ENCODE measurements at places on chromosomes 6 and 20.

- no peak for DNase-seq
Observed at GRCh38 chr20:62096421-62097380, 25.6 kb upstream of the LSM14B start.

DNA sequence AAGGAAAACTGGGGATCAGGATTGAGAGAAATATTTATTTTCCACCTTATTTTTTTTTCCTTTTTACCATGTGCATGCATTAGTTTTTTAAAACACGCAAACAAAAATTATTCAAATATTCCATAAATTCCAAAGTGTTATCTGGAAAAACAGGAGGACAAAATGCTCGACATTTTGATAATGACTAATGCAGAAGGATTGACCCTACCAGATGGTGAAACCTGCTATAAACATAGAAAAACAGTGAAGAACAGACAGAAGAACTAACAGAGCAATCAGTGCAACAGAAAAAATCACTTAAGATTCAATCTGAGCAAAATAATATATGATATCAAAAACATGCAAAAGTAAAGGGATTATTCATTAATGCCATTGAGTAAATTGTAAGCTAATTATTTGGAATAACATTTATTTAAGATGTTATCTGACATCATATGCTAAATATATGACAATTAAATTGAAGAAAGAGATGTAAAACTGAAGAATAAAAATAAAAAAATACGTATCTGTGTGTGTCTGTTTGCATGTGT, 218.4 kb downstream of the LMBRD1 start:
- DNase-seq, result no peak

GRCh38 chr20:40986774-40987173, 41.8 kb upstream of the TOP1 start:
- DNase-seq, result no peak

DNA sequence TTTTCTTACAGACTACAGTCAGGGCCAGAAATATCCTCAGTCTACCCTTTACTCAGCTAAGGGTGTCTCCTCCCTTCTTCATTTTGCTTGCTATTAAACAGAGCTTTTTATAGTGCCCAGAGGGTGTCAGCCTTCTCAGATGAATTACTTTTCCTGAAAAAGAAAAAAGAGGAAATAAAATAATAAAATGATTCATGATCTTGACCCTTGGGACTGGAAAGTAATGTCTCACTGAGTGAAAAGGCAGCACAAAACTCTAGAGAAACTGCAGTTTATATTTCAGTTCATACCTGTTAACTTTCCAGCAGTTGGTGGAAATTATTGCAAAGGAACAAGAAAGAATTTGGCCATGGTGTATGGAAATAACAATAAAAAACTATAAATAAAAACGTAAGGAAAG, 170.6 kb downstream of the IBTK start:
- DNase-seq, result no peak

DNA sequence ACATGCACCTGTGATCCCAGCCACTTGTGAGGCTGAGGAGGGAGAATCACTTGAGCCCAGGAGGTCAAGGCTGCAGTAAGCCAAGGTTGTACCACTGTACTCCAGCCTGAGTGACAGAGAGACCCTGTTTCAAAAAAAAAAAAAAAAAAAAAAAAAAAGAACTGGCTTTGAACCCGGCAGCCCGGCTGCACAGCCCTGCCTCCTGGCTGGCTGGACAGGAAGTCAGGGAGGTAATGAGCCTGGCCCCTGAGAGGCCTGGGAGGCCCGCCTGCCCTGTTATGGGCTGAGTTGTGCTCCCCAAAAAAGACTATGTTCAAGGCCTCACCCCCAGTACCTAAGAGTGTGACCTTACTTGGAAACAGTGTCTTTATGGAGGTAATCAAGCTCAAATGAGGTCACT, 65.6 kb downstream of the ABHD12 start:
- no peak for DNase-seq

GRCh38 chr6:150465610-150466009, 96.8 kb downstream of the IYD start:
- no peak for DNase-seq

DNA sequence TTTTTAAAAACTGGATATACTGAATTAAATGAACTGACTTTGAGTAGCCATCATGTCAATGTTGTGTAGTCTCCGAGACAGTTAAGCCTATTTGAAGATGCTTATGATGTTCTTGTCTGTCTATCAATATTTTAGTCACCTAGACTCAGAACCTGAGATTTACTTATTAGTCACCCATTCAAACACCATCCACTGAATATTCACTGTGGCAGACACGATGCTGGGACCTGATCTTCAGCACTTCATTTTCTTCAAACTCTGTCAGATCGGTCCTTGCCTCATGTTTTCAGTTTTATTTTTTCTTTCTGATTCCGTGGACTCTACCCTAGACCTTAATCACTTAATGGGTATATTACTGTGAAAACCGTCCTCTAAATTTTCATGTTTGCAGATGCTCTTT, 123.7 kb upstream of the MCHR2 start:
- DNase-seq, result no peak

GRCh38 chr6:25279748-25280343, 672 bp downstream of the CARMIL1 start:
- peak; percentile 16 for DNase-seq

GRCh38 chr6:7770111-7770510, 44.2 kb downstream of the BMP6 start:
- DNase-seq, result no peak

DNA sequence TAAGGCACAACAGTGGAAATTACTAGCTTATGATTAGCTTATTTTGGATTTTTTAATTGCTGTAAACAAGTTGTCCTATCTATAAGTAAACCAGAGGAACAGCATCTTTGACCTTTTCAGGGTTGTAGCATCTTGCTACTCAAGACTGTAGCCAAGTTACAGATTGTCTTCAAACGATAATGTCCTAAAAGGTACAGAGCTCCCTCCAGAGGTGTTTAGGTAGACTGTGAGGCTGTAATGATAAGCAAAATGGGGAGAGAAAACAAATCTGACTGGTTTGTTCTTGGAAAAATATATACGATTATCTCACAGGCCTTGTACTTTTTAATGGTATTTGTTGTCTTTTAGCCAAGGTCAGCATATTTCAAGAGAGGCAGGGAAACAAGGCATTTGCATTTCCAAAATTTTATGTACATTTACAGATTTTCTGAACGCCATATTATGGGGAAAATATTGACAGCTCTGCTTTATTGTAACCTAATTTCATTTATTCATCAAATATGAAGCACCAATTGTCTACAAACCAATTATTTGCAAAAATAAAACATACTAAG, 273.4 kb downstream of the MEI4 start:
- DNase-seq, result no peak

GRCh38 chr6:114364301-114364700, 21.5 kb upstream of the HS3ST5 start:
- no peak for DNase-seq

GRCh38 chr6:5389086-5389745, 127.9 kb downstream of the FARS2 start:
- DNase-seq, result no peak

DNA sequence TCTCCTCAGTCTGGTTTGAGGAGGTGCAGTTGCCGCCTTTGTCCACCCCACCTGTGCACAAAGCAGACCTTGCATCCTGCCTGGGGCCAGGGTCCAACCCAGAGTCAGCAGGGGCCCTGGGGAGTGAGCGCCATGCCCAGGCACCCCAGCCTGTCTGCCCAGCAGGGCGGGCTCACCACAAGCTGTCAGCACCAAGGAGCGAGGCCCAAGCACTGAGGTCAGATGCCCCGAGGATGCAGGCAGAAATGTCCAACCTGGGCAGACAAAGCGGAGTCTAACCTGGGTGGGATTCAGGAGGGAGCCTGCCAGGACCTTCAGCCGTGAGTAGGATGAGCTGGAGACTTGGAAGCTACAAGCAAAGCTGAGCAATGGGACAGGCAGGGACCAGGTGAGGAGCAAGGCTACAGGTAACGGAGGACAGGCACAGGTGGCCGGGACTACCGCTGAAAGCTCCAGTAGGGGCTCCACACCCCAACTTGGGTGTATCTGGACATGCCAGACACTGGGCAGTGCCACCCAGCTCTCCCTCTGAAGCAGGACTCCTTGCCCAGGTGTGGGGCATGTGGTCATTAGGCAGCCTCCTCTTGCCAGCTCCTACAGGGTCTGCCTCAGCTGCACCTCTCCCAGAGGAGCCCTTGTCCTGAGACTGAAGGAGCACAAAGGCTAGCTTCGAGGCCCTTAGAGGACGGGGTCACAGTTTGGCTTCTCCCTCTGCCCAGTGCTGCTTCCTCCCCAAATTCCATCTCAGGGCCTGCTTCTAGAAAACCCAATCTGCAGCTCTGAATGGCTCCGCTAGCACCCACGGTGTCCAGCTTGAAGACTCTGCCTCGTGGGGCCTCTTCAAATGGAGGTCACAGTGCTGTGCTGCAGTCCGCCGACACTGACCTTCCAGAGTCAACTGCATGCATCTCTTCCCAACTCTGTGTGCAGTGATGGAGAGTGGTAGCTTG, 210.6 kb upstream of the CDYL start:
- DNase-seq, result no peak

GRCh38 chr6:121594053-121594452, 158.6 kb downstream of the GJA1 start:
- no peak for DNase-seq

DNA sequence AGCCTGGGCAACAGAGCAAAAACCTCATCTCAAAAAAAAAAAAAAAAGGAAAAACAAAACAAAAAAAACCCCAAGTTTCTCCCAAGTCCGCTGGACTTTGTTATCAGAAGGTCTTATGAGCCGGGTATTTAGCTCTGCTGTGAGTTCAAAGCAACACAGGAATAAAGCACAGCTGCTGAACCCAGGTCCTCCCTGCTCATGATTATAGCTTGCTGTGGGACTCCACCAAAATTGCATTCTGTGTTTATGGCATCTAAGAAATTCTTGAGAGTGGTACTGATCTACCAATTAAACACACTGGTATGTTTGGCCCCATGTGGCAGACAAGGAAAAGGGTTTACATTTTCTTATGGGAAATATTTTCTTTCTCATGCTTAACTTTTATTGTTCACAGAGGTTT, 93.6 kb upstream of the NEDD9 start:
- no peak for DNase-seq

GRCh38 chr6:34522761-34523160, 33.4 kb downstream of the SPDEF start:
- no peak for DNase-seq

DNA sequence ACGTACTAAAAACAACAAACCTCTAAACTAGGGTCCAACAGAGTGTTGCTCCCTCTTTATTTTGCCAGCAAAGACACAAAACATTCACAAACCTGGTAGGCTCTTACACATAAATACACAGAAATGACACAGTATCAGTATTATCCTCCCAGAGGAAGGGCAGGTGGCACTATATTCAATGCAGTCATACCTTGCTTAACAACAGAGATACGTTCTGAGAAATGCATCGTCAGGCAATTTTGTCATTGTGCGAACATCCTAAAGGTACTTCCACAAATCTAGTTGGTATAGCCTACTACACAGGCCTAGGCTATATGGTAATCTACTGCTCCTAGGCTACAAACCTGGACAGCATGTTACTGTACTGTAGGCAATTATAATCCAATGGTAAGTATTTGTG, 9.6 kb downstream of the ZBTB2 start:
- no peak for DNase-seq

- DNase-seq, result no peak
Observed at GRCh38 chr6:101000341-101000740, 119.2 kb upstream of the ASCC3 start.

DNA sequence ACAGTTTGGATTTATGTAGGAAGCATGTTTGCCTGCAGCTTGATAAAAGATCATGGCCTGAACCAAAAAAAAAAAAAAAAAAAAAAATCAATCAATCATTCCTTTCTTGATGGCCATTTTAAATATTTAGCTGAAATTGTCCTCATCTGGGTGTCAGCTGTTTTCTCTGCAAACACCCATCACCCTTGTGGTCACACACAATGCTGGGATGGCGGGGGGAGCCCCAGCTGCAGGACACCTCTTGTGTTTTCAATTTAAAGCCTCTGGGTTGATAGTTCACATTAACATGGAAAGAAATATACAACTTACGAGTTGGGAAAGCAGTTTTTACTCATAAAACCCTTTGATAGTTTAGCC, 160.4 kb downstream of the ZFP64 start:
- no peak for DNase-seq

GRCh38 chr20:57813509-57814269, 103.9 kb upstream of the PMEPA1 start:
- DNase-seq, result no peak

DNA sequence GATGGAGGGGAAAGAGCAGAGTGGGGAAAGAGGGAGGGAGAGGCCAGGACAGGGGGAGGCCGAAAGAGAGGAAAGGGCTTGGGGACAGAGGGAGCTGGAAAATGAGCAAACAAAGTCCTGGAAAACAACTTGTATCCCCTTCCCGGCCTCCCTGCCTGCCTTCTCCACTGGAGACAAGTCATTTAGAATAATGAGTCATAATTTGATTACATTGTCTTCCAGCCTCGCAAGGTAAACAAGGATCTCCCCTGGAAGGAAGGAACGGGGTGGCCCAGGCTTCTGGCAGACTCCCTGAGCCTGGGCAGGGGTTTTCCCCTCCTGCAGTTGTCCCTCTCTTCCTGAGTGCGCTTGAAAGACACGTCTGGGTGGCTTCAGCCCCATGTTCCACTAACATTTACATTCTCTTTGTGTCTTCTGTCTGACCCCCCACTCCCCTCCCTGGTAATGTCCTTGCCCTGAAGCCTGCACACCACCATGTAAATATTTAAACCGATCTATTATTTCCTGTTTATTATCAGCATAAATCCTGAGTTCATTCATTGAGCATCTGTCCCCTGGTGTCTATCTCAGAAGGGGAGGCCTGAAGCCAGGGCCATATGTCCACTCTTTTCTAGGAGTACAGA, 12.1 kb upstream of the MRPS18A start:
- DNase-seq, result no peak

- DNase-seq, result no peak
Observed at GRCh38 chr6:127486934-127487333, 27.7 kb upstream of the KIAA0408 start.

- no peak for DNase-seq
Observed at GRCh38 chr6:14189074-14189473, 71.5 kb downstream of the CD83 start.

- DNase-seq, result no peak
Observed at GRCh38 chr6:6331946-6332601, 11.6 kb upstream of the F13A1 start.

- DNase-seq, result no peak
Observed at GRCh38 chr6:14889611-14890593, 356.0 kb upstream of the JARID2 start.

- DNase-seq, result no peak
Observed at GRCh38 chr6:110033749-110034666, 55.9 kb downstream of the GPR6 start.

DNA sequence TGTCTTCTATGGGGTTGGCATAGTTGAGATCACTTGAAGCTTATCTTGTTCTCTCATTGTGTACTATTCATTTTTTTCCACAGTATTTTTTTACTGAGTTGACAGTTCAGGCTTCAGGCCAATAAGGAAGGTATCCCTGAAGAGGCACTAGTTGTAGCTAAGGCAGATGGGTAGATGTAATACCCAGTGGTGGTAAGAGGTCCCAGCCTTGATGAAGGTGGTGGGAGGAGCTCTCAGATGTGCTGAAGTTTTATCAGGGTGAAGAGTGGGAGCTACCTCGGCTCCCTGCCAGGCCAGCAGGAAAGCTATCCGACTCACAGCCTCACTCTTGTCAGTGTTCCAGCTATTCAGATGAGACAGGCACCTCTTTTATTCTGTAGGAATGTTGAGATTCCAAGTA, 87.7 kb upstream of the UFL1 start:
- no peak for DNase-seq

GRCh38 chr6:153117986-153118879, 12.8 kb downstream of the RGS17 start:
- no peak for DNase-seq

GRCh38 chr6:160419488-160419887, 71.3 kb downstream of the SLC22A3 start:
- DNase-seq, result no peak

GRCh38 chr6:30077218-30077617, 1.6 kb upstream of the RNF39 start:
- no peak for DNase-seq

Data from stimulated activated CD4-positive, alpha-beta T cell treated with anti-CD3 and anti-CD28 coated beads, Interleukin-4, amount 100 ng/mL, for 1 hour (primary cell).